ENCODE measurements at places on chromosomes 5 and 9.

- no peak for DNase-seq
Observed at GRCh38 chr5:73395256-73395655, 53.3 kb downstream of the FOXD1 start.

DNA sequence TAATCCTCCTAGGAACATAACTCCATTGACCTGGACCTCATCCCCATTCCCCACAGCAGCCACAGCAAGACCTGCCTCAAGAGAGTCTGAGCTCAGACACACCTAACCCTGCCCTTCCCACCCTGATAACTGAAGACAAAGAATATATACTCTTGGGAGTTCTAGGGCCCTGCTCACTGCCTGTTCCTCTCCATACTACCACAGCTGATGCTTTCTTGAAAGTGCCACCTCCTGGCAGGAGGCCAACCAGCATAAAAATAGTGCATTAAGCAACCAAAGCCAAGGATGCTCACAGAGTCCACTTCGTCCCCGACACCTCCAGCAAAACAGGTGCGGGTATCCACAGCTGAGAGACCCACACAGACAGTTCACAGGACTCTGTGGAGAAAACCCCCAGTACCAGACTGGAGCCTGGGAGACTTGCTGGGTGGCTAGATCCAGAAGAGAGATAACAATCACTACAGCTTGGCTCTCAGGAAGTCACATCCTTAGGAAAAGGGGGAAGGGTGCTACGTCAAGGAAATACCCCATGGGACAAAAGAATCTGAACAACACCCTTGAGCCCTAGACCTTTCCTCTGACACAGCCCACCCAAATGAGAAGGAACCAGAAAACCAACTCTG, 23.5 kb downstream of the FAM114A2 start:
- no peak for DNase-seq

- DNase-seq: no peak
Observed at GRCh38 chr9:17490110-17490509, 88.8 kb upstream of the SH3GL2 start.

- no peak for DNase-seq
Observed at GRCh38 chr9:123111427-123112014, 78.1 kb downstream of the GPR21 start.

DNA sequence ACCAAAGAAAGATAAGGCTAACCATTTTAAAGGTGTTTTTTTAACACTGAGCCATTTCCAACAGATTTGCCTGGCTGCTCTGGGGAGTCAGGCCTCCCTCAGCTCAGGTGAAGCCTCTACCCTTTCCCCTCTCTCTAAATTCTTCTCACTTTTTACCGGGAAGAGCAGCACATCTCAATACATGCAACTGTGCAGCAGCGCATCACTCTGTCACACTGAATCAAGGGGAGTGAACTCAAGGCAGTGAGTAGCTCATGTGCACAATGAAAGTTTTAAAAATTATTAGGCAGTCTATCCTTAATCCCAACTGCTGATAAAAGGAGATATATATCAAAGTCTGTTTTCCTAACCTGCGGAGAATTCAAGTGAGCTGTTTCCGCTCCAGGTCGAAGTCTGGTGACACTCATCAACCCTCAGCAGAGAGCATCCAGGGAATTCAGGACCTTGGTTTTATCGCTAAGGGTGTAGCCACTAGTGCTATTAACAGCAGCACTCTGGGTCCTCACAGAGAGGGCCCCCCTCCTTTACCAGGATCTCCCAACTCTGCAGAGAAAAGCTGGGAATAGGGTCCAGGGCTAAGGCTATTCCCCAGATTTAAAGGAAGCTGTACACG, 1.0 kb downstream of the CEMIP2 start:
- DNase-seq: no peak

Measured in NCI-H2171 (cell line).